Breast epithelium (tissue), 4 donors: ENCODE measurements at places on chromosomes 13 and 19. TPM values are rescaled to one million over a fixed set of nuclear protein-coding genes. Genes with fewer than 3 reads are reported as not detected.

TTC9B gene
- total RNA-seq = not detected

DNA sequence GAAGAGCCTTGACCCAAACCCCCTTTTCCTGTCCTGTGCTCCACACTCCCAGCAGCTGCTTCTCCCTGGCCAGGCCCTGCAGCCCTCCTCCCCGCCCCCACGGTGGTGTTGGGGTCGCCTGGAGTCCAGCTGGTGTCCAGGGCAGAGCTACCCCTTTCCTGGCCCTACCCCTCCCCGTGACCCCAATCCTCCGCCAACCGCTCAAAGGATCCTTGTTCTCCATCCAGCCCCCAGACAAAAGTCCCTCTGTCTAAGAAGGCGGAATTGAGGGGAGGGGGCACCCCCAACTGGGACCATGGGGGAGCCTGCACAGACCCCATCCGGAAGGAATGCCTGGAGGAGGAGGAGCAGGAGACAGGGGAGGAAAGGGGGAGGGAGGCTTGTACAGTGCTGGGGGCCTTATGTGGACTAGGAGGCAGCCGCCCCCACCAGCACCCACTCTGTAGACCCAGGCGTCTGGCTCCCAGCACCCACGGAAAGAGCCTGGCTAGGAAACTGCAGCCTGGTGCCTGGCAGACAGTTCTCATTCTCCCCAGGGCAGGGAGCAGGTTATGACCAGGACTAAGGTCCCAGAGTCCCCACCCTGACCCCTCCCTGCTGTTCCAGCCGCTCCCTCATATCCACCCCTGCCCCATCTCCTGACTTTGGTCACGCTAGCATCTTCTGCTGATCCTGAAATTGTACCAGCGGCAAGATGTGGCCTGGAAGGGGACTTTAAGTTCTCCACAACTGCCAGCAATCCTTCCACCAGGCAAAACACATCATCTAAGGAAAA, at the start of gene FXYD3:
Gene FXYD3 (plus strand): TSS at position 647 of the 775 bp plus-strand sequence. CDS start 3,554 bp downstream, outside the sequence.
- no peak for DNase-seq

GRCh38 chr19:40235238-40236025, 8.9 kb upstream of the CCNP start:
- DNase-seq = no peak

PTGER1 gene
- 0.48 TPM for total RNA-seq

SYDE1 gene
- 14.9 TPM for total RNA-seq

DNA sequence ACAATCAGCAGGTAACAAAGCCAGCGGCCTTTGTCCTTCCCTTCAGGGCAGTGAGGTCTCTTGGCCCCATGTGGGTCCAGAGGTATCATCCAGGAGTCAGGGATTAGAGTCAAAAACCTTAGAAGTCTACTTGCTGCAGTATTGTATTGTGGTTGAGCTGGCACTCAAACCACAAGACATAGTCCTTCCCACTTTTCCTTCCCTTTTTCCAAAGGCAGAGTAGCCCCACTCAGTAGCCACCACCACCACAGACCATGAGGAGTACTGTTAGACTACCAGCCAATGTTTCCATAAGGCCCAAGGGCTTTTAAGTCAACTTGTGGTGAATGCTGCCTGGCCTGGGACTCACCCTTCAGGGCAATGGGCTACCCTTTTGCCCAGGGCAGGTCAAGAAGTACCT, 27.1 kb upstream of the CCNA1 start:
- no peak for DNase-seq

GRCh38 chr13:51928231-51928630, 66.5 kb downstream of the CCDC70 start:
- no peak for DNase-seq

- no peak for DNase-seq
Measured at GRCh38 chr13:95703576-95703975, 26.6 kb downstream of the DNAJC3 start.

- peak; percentile 24 for DNase-seq
Measured at GRCh38 chr13:24271601-24272451, 37.6 kb upstream of the C1QTNF9 start.
